HL-60 (cell line): ENCODE measurements at places on chromosomes 5 and 9.

DNA sequence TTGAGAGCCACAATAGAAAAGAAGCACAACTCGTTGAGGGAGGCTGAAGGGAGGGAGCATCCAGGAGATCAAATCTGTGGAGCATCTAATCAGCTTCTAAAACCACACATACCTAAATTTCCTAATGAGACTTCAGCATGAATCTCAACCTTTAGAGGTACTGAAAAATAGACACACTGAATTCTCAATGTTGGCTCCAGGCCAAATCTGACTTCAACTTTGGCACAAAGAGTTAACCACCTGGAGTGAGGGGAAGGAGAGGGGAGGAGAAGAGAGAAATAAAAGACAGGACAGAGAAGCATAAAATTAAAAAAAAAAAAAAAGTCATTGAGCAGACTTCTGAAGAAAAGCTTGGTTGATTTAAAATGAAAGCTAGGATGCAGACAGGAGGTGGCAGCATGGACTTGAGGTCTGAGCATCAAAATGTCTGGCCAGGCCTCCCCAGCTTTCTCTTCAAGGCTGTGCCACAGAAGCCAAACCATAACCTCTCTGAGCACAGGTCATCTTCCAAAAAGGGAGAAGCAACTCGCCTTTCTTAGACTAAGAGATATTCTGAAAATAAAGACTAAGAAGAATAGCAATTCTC is 205.6 kb downstream of the DENND1A start:
- peak; percentile 4 for DNase-seq

- DNase-seq: no peak
Measured at GRCh38 chr9:96116275-96117064, 185.5 kb downstream of the HSD17B3 start.

- DNase-seq: no peak
Measured at GRCh38 chr5:163172540-163173338, 264.7 kb upstream of the CCNG1 start.

DNA sequence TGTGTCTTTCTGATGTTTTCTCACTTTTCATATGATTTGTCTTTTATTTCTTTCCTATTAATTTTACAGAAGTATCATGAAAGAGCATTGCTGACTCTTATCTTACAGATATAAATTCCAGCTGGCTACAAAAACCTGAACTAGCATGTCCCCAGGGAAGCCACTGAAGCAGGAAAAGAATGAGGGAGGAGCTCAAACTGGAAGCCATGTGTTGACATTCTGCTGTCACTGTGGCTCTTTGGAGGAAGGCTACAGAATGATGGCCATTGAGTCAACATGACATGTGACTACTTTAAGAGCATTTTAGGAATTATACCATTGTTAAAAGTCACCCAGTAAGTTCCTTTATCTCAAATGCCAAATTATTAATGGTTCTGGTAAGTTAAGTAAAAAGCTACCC is 638.3 kb upstream of the DMAC1 start:
- no peak for DNase-seq

GRCh38 chr5:124889486-124889825 is 143.0 kb upstream of the ZNF608 start:
- no peak for DNase-seq

DNA sequence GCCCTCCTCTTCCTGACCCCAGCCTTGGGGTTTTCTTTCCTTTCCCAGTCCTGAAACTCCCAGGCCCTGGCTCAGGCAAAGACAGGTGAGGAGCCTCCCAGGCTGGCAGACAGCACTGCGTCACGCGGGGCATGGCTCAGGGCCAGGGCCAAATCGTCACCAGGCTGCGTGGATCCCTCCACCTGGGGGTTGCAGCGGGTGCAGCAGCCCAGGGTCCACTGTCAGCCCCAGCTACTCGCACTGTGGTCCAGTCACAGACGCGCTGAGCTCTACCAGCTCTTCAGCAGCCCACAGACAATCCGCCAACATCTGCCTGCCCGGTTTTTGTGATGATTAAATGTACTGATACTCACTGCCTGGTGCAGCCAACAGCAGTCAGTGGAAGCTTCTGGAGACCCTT is 12.1 kb downstream of the FAM78A start:
- DNase-seq: no peak

DNA sequence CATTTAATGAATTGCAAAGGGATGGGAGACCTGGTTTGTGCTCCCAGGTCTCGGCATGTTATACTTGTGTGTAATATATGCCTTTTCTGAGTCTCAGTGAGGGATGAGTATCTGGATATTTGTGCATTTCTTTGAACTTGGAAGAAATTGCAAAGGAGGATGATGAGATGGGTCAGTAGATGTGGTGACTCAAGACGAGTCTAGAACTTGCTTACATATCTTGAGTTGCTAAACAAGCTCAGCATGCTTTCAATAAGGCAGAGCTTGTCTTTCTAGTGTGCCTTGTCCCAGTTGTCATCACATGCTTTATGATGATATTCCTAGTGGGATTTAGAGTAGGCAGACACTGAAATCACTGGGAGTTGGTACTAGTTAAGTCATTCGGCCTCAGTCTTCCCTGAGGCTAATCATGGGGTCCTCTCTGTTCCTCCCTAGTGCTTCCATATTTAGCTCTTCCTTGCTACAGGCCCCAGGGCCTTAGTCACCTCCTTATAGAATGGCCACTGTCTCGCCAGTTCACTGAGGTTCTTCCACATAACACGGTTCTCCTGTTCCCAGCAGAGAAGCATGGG is 222.3 kb downstream of the ARRDC3 start:
- no peak for DNase-seq

- DNase-seq: no peak
Measured at GRCh38 chr5:33072296-33072695, 361.2 kb downstream of the NPR3 start.

GRCh38 chr5:134958755-134959154 is 9.0 kb upstream of the CATSPER3 start:
- no peak for DNase-seq

DNA sequence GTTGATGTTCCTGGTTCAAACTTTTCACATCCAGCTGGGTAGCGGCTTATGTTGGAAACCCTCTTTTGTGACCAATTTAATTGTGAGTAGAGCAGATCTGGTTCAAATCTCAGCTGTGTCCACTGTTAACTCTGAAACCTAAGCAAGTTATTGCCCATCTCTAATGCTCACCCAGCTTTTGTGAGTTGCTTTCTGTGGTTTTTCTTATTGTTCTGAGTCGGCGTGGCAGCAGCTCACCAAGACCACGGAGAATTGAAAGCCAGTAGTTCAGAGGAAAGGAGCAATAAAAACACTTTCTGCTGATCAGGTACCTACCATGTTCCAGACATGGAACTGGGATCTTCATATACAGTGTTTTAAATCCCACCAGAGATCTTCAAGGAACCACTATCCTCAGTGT is 114.4 kb downstream of the DOCK2 start:
- no peak for DNase-seq
